Renal cortex interstitium (tissue), 15 donors: ENCODE measurements at places on chromosomes 2 and 18. TPM values are rescaled to one million over a fixed set of nuclear protein-coding genes. Genes with fewer than 3 reads are reported as not detected.

GRCh38 chr2:85524336-85524908 is 14.5 kb upstream of the MAT2A start:
- no peak for DNase-seq

GRCh38 chr2:10465910-10466309 is 17.8 kb upstream of the ODC1 start:
- no peak for DNase-seq

- no peak for DNase-seq
These were observed 44.0 kb upstream of the DSG1 start for GRCh38 chr18:31273812-31274527.

DNA sequence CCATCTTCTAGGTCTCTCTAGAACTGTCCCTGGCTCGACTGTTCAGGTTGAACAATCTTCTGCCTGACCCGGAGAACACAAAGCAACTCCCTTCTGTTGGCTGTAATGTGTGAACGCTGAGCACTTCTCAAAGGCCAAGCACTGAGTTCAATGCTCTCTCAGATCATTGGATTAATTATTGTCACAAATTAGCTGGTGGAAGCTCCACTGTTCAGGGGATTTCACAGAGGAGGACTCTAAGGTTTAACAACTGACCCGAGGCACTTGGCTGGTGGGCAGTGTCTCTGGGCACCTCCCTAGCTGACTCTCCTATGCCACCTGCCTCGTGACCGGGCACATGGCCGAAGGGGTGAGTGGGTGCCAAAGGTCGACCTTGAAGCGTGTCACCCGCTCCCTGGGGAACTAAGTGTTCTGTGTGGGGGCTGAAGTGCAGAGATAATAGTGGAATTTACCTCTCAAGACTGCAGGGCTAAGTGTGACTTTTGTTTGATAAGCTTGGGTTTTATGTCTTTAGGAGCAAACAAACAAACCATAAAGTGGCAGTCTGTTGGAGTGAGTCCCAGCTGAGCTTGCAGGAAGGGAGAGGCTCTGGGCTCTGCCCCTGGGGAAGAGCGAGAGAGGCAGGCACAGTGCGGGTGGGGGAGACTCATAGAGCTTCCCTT is 64.8 kb downstream of the BCL2L11 start:
- DNase-seq: no peak

GRCh38 chr18:79912994-79913831 is 38.2 kb downstream of the SLC66A2 start:
- DNase-seq: no peak

DNA sequence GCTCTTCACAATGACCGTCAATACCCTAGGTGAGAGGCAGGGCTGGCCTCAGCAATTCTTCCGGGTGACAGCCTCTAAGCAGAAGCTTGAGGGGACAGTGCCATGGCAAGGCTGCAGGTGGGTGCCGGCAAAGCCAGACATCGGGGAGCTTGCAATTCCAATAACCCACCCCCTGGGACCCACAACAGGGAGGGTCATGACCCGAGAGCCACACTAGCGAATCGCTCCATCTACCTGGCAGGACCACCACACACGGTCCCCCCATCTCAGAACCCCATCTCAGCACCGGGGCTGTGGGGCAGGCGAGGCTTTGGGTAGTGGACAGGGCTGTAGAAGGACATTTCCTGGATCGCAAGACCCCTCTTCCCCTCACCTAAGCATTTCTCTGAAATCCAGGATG is 177.2 kb downstream of the ACKR3 start:
- no peak for DNase-seq

GRCh38 chr2:53356291-53356905 is 411.2 kb upstream of the CHAC2 start:
- no peak for DNase-seq

GRCh38 chr2:170711774-170712652 is 3.1 kb upstream of the SP5 start:
- no peak for DNase-seq

- no peak for DNase-seq
These were observed 66.5 kb downstream of the SFXN5 start for GRCh38 chr2:73004889-73005596.

DNA sequence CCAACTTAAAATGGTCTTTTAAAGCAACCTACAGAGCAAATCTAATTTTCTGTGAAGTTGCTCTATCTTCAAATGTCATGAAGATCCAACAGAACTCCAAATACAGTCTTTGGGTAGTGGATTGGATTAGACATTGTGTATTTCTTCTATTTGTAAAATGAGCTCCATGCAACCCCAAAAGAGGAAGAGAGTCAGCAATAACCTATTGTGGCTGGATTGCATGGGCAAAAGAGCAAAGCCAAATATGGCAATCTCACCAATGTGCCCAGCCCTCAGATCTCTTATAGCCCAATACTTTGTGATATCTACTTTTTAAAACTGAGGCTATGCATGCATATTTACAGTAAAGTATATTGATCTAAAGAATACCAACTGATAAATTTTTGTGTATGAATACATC is 146.3 kb downstream of the TXNL1 start:
- no peak for DNase-seq

The IL37 gene
- polyA plus RNA-seq: 0.24 TPM
